Left renal cortex interstitium (tissue), 4 donors: ENCODE measurements at places on chromosomes 16 and 17.
A peak's percentile ranks its signal among the peaks of the same experiment; 100 is the strongest.

DNA sequence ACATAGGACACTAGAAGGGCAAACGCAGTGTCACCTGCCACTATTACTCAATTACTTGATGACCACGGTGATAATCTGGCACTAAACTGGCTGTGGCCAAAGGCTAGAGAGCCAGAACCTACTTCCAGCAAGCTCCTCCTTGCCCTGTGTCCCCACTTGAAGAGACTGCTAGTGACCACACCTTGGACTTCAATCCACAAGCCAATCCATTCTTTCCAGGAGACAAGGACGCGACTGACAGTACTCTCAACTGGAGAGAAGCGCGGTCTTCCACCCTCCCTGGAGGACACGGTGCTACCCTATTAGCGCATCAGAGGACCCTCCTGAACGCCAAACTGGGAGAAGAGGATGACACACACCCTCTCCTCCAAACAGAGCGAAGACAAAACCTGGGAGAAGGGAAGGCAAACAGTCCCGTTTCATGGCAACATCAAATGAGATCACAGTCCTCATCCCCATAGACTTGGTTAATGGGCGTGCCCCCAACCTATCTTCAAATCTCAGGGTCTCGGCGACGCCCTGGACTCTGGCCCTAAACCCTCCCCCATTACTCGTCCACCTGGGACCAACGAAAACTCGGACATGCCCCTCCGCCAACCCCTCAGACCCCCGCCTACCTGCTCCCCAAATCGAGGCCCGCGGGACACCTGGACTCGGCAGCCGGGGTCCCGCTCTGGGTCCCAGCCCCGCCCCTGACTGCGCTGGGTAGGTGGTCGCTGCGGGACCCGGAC is 508 bp downstream of the FLCN start:
- peak; percentile 13 for DNase-seq

DNA sequence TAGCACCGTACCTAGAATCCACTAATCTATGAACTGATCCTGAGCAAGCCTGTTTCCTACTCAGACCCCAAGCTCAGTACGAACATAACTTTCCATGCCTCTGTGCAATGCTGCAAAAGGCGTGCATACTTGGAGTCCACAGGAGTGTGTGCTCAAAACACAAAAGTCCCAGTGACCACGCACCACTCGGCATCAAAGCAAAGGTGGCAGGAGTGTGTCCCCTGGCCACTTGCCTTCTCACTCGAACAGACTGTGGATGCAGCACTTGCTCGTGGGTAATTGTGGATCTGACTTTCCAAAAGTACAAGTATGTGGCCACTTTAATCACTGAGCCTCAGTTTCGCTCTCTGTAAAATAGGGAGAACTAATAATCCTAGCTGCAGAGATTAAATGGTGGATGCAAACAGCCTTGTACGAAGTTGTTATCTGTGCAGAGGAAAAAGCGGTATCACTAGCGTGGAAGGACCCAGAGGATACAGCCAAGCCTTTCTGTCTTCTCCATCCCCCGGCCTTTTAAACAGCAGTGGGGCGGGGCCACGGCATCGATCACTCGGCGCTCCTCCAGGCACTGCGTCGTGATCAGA is 311 bp upstream of the KDM8 start:
- no peak for DNase-seq

DNA sequence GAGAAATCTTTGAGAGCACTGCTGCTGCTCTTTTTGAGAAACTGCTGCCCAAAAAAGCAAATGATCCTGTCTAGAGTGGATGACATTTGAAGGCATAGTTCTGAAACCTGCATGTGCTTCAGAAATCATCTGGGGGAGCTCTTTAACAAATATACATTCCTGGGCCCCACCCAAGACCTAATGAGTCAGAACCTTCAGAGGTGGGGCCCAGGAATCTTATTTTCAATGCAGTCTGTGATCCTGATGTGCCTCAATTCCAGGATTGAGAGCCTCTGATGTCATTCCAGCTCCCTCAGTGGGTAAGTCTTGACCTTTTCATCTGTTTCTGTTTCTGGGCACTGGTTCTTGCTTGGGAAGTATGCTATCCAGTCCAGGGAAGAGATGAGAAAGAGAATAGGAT is 42.3 kb downstream of the HNF1B start:
- no peak for DNase-seq

DNA sequence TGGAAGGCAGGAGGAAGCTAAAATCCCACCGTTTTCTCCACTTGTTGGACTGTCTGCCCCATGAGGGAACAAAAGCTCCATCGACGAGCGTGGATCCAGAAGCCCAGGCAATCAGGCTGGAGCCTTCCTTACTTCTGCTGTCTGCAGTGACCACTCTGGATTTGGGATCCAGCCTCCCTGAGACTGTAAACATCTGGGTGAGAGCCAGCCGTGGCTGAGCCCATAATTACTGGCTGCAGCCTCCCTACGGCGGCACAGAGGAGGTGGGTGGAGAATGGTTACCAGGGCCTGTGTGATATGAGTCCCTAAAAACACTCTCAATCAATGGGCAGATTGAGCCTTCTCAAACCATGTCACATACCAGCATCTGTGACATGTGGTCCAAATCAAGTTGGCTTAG is 158.2 kb downstream of the FOXL1 start:
- DNase-seq: no peak

GRCh38 chr17:50853015-50853615 is 13.0 kb downstream of the TOB1 start:
- DNase-seq: no peak

DNA sequence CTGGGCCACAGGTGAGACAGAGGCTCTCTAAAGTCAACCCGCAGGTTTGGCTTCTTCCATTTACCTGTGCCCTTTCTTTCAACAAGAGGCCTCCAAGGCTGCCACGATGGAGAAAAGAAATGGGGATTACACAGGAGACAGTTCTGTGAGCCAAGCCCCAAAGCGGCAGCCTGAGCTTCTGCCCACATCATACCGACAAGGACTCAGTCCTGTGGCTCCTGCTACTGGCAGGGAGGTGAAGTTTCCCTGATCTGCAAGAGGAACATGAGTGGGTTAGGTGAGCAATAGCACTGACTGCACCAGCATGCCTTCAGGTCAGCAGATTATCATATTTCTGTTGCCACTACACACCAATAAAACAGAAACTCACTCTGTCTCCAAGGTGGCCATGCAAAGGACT is 800.0 kb downstream of the KCNJ18 start:
- DNase-seq: no peak

DNA sequence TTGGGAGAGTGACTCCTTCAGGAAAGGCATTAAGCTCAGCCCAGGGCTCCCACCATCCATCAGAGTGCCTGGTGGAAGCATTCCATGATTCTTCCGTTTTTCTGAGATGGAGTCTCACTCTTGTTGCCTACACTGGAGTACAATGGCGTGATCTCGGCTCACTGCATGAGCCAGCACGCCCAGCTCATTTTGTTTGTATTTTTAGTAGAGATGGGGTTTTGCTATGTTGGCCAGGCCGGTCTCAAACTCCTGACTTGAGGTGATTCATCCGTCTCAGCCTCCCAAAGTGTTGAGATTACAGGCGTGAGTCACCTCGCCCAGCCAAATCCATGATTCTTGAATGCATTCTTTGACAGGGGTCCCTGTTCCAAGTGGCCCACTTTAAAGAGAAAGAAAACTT is 23.1 kb downstream of the MIS12 start:
- DNase-seq: no peak

DNA sequence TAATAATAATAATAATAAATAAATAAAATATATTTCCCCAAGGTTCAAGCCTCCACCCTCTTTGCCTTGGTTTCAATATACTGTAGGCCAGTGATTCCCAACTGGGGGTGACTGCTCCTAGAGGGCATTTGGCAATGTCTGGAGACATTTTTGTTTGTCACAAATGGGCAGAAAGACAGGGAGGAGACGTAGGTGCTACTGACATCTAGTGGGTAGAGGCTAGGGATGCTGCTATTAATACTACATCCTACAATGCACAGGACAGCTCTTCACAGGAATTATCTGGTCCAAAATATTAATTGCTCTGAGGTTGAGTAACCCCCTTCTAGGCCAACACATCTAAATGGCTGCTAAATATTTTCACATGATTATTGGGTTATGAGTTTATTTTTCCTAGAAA is 12.8 kb upstream of the PRR14 start:
- DNase-seq: no peak

DNA sequence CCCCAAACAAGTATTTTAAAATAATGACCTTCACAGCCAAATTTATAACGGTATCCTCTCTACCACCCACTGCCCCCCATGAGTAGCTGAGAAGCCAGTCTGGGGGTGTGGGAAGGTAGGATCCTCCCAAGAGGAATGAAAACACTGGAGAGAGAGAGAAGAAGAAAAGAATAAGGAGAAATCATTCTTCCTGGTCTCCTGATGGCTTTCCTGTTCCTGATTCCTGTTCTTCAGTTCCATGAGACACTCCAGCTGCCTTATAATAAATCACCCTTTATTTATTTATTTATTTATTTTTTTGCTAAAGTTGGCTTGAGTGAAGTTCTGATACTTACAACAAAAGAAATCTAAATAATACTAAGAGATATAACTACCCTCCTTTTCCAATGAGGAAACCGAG is 56.4 kb upstream of the FAM20A start:
- peak; percentile 41 for DNase-seq

DNA sequence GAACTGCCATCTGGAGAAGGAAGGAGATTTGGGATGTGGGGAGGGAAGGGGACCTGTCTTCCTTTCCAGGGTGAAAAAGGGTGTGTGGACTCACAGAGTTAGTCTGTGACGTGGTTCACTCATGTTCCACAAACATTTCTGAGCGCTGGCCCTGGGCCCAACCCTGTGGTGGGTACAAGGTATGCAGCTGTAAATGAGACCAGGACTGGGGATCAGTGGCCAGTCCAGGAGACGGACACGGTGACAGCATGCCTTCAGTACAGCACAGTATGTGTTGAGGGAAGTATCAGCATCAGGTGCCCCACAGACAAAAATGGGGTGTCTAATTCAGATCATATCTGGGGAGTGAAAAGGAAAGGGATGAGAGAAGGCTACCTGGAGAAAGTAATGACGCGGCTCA is 5.5 kb upstream of the EPX start:
- no peak for DNase-seq

DNA sequence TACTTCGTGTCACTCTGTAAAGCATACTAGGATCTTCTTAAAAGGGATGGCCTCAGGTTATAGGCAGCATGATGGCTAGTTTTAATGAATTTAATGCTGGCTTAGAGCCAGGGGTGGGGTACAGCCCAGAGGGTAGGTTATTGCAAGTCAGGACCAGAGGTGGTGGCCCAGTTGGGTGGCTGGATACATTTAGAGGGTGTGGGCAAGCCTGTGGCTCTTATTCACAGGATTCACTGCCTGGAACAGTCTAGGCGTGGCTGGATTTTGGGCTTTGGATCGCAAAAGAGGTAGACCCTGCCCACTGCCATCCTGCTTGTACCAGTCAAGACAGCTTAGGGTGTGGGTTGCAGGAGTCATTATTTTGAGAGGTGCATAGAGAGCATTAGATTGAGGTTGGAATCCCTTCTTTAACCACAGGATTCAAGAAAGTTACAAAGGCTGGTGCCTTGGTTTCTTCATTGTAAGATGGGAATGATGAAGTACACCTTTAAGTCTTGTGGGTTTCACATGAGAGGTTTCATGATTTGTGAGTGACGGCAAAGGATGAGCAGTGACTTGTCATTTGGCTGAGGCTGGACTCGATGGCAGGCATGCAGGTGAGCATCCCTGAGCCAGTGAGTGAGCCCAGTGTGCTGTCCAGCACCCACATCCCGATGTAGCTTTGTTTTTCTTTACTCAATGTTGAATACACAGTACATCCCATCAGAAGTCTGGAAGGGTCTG is 85.2 kb downstream of the KSR1 start:
- DNase-seq: no peak

DNA sequence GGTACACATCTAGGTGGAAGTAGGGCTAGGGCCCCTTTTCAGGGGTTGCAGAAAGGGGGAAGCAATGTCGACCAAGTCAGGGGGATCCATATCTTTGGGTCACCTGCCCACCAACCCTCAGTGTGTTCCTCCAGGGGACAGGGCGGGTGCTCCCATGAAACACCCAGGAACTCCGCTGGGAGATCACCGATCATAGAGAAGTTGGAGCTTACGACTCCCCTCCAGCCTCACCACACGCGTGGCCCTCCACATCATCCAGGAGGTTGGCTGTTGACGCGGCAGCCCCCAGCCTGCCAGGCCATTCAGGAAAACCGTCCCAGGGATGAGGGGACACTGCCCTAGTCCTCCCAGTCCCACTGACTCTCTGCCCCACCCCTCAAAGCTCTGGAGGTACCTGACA is 17.3 kb upstream of the MRPS23 start:
- DNase-seq: no peak

GRCh38 chr17:27525836-27526603 is 69.8 kb downstream of the KSR1 start:
- DNase-seq: no peak

DNA sequence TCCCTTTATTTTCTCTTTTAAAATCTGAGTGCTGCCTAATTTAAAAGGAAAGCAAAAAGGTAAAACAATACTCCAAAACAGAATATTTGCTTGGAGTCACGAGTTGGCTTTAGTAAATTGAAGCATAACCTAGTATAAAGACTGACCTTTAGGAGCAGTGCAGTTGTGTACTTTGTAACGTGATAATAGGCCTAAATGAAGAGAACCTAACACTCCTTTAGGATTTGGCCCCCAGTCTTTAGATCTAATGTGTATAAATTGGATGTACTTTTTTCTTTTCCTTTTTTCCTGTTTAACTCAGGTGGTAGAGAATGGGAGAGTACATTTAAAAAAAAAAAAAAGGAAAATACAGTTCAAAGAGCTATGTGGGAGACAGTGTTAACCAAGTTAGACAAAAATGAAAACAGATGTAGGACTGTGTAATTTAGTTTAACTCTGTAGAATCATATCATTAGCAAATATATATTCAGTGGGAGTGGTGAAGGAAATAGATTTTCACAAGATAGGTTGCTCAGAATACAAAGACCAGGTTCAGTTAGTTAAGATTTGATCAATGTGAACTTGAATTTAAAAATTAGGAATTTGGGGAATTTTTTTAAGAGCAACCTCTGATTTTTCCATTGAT is 16.8 kb downstream of the CPD start:
- no peak for DNase-seq

DNA sequence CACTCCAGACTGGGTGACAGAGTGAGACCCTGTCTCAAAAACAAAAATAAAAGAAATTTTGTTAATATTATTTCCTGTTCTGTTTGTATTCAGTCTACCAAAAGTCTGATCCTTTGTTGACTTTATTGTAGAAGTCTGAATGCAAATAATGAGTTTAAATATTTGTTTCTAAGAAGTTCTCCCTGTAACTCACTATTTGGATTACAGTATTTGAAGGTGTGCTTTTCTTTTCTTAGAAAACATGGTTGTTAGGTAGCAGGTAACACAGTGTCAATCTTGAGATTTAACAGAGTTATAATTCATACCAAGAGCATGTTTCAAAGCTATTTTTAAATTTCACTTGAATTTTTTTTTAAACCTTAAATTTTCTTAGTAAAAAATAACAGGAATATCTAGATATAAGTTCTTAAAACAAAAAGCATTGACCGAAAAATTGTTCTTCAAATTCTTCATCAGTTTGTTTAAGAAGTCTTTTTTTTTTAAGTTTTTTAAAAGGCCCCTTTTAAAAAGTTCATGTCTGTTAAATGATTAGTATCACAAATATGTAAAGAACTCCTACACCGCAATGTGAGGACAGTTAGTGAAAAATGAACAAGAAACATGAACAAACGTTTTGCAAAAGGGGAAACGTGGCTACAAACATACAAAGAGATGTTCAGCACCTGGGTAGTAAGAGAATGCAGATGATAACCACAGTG is 35.0 kb downstream of the GAN start:
- no peak for DNase-seq
